SK-MEL-5 (cell line): ENCODE measurements at places on chromosomes 11 and 22. TPM values are rescaled to one million over a fixed set of nuclear protein-coding genes. Genes with fewer than 3 reads are reported as not detected.
A peak's percentile ranks its signal among the peaks of the same experiment; 100 is the strongest.

- DNase-seq: no peak
Observed at GRCh38 chr11:75945947-75946346, 130.9 kb downstream of the UVRAG start.

DNA sequence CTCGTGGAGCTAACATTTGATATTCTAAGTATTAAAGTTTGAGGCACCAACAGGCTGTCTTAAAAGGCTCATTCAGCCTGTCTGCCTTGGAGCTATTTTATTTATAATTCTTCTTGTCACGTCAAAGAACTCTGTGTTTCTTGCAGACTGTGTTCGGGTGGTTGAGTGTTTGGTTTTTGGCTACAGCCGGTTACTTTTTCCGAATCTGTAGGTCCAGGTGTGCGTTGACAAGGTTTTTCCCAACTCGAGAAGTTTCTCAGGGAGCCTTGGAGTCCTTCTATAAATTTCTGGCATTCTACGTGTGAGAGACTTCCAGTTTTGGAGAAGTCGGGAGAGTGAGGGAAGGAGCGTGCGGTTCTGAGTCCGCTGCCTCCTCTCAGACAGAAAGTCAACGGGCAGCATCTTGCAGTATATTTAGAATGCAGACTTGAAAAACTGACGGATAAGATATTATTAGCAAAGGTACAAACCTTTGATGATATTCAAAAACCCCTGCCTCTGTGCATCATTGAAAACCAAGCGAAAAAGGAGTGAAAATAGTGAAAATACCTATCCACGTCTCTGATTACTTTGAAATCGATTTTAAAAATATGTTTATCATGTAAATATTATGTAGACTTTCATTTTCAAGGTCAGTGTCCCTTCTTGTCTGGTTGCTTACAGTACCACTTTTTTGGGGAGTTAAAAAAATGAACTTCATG, 85.2 kb upstream of the PPARA start:
- DNase-seq: no peak

- DNase-seq: no peak
Observed at GRCh38 chr11:61621917-61622585, 41.2 kb upstream of the SYT7 start.

GRCh38 chr11:103202048-103202651, 92.9 kb downstream of the DYNC2H1 start:
- DNase-seq: peak; percentile 58

DNA sequence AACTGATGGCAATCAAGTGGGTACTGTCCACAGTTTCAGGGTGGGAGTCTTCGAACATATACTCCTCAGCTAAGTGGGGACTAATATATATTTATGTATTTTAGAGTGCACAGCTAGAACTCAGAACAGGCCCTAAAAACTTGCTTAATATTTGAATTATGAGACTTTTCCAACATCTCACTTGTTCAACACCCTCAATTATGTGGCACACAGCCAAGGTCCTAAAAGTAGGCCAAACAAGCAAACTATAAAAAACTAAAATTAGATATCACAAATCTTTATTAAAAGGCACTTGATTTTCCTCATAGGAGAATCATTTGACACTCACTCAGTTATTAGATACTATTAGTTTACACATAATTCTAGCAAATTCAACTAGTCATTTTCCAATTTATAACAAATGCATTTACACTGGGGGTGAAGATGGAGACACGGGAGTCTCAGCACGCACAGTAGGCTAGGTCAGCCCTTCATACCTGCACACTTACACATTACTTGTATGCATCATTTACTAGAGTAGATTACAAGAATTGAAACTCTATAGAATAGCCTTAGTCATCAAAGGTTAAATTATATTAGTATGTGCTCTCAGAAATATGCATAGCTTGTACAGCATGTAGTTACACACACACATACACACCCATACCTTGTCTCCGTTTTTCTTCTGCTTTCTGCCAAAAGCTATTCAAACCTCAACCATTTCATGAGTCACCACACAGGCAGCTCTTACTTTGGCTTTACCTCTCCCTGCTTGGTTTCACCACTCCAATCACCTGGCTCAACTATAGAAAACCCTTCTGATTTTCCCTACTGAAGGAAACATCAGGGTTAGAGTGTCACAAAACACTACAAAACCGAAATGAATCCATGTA, 171.5 kb downstream of the SBF2 start:
- DNase-seq: no peak

- no peak for DNase-seq
Observed at GRCh38 chr11:3880724-3881123, 25.3 kb downstream of the STIM1 start.

DNA sequence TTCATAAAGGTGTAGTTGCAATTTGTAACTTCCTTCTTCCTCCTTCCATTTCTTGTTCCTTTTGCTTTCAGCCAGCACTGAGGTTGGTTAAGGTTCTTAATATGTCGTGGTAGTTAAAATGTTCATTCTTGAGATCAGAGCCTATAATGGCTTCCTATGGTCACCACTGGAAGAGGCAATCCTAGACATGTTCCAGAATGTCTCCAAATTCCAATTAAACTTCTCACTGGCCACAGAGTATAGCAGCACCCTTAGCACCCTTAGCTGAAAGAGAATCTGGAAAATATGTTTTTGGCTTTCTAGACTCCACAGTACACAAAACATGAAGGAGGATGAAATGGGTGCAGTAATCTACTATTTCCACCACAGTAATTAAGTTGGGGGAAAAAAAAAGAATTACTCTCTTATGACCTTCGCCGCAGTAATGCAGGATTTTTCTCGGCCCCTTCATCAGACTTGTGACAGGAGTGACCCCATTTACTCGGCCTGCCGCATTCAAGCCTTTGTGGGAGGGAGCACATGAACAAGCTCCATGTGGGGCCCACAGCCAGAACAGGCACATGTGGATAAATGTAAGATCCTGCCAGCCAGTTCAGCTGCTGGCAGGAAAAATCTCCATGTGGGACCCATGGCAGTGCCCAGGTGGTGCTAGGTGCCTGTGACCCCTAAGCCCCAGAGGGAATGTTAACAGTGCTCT, 348.8 kb upstream of the ARHGAP42 start:
- no peak for DNase-seq

GRCh38 chr11:66716996-66717395, 12.0 kb downstream of the SPTBN2 start:
- no peak for DNase-seq

The FGF3 gene
- not detected in 2 replicates for total RNA-seq

The TESMIN gene
- total RNA-seq: 1.1 TPM in 2 replicates

GRCh38 chr11:28009996-28010395, 98.0 kb downstream of the KIF18A start:
- DNase-seq: no peak

The C11orf86 gene
- not detected in 2 replicates for total RNA-seq

- DNase-seq: peak; percentile 56
Observed at GRCh38 chr22:37187891-37188761, at the start of gene C1QTNF6. Gene C1QTNF6 (minus strand): TSS chr22:37188247. CDS start chr22:37188213, 34 bp downstream.

GRCh38 chr11:45017329-45017728, 66.6 kb upstream of the TP53I11 start:
- no peak for DNase-seq

DNA sequence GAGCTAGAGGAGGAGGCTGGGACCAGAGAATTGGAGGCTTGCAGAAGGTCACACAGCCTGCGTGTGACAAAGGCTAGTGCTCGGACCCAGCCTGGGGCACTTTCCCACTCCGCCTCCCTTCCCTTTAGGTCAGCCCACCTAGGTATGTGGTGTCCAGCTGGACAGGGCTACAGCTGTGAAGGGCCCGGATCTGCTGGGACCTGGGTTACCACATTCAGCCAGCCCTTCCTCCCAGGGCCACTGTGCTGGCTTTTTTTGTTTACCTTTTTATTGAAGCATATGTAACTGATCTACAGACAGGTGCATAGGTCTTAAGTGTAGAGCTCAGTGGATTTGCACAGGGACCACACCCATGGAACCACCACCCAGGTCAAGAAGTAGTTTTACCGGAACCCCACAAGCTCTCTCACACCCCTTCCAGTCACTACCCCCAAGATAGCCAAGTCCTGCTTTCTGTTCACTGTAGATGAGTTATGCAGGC, 8.7 kb downstream of the CAPN5 start:
- DNase-seq: no peak

The PATE2 gene
- total RNA-seq: 0.11 and 0.53 TPM in 2 replicates

GRCh38 chr22:35437049-35437448, 37.1 kb downstream of the MCM5 start:
- DNase-seq: peak; percentile 60

DNA sequence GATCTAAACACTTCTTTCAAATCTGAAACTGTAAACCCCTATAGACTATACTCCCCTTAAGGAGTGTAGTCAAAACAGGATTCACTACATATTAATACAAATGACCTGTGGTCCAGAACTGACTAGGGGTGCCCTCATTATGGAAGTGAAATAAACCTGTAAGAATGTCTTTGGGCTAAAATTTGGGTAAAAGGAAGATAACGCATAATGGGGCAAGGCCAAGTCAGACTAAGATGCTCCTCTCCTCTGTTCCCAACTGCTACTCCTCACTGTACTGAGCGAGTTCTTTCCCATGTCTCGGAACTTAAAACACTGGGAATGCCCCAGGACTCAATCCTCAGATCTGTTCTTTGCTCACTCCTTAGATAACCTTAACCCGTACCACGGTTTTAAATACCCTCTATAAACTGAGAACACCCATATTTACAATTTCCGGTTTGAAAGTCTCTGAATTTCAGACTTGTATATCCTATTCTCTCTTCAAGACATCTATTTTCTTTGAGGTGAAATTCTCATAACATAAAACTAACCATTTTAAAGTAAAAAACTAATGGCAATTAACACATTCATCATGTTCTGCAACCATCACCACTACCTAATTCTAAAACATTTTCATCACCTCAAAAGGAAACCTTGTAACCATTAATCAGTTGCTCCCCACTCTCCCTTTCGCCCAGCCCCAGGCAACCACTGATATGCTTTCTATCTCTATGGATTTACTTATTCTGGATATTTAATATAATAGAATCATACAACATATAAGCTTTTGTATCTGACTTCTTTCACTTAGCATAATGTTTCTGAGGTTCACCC, 4.0 kb downstream of the THAP12 start:
- no peak for DNase-seq

GRCh38 chr11:86891036-86891435, 64.2 kb downstream of the FZD4 start:
- DNase-seq: no peak

DNA sequence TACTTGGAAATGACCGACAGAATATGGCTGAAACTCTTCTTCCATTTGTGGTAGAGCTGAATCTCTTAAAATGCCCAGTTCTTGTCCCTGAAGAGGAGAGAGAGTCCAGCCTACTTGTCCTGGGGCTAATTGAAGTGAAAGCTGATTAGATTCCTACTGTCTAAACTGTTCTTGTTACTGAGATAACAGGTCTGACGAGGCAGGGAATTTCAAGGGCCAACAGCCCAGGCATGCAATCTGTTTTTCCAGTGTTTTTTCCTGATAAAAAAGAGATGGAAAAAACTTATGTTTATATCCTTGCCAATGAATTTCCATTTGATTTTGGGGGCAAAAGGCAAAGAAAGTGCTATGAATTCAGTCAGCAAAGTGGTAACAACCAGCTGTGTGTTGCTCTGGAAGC, 195.5 kb downstream of the ETS1 start:
- no peak for DNase-seq

The IGLL5 gene
- not detected in 2 replicates for total RNA-seq

The TSPAN32 gene
- not detected in 2 replicates for total RNA-seq

- DNase-seq: no peak
Observed at GRCh38 chr11:70183483-70184176, 19.5 kb upstream of the FADD start.

- no peak for DNase-seq
Observed at GRCh38 chr11:90448256-90448655, 225.4 kb upstream of the CHORDC1 start.

DNA sequence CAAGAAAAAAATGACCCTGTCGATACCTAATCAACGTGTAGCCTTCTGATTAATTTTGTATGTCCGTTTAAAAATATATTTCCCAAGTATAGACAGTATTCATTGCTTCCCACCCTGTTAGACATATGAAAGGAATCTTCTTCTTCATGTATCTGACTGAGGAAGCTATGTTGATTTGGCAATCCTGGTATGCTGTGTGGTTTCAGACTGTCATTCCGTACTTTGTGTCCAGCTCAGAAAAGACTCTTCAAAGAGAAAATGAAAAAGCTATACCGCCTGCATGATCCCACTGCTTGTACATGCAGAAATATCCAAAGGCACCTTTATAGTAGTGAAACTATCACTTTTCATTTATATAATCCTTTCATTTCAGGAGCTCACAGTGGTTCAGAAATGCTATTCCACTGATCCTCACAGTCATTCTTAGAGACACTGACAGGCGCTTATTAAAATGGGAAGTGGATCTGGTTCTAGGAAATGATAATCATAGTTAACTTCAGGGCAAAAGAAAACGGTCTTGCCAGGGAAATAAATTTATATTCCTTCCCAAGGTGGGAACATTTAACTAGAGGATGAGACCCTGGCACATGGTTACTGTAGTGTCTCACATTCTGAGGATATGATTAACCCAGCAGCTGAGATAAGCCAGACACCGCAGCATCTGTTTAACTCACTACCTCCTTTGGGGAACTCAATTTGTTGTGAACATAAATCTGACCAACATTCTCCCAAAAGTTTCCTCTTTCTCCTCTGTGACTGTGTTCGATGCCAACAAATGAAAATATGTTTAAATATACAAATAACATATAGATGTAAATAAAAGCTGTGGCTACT, 599.2 kb upstream of the LUZP2 start:
- no peak for DNase-seq

The CTSD gene
- total RNA-seq: 428 and 450 TPM in 2 replicates

The ZNF214 gene
- total RNA-seq: 1.2 and 2.9 TPM in 2 replicates

The TRIM48 gene
- total RNA-seq: 2.4 and 3.0 TPM in 2 replicates

- no peak for DNase-seq
Observed at GRCh38 chr11:15903246-15903645, 453.1 kb downstream of the SOX6 start.

DNA sequence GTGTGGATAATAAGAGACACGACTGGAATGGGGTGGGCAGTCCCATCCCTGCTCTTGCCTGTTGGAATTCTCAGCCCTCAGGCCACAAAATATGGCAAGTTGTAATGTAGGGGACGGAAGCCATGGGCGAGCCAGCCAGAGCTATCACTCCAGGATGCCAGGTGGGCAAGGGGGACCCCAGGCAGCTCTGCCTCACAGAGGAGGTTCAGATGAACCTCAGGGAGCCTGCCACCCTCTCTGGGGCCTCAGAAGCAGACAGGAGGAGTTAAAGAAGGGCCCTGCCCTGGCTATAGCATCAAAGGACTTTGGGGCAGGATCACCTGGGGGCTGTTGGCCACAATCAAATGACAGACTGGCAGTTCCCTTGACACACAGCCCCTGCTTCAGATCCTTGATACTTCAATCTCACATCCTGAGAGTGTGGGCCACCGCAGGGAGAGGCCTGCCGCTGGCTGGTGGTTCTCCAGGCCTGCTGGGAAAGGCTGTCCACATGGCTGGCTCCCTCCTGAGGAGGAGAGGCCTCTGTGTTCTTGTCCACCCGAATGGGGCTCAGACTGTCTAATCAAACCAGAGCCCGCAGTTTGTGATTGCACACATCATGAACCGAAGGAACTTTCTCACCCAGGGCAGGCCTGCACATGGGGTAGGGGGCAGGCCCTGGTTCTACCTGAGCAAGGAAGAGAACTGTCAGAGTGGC, 31.4 kb downstream of the IGLL1 start:
- DNase-seq: no peak
